Left renal cortex interstitium (tissue), 4 donors: ENCODE measurements at places on chromosomes 1 and 21. TPM values are rescaled to one million over a fixed set of nuclear protein-coding genes. Genes with fewer than 3 reads are reported as not detected.

DNA sequence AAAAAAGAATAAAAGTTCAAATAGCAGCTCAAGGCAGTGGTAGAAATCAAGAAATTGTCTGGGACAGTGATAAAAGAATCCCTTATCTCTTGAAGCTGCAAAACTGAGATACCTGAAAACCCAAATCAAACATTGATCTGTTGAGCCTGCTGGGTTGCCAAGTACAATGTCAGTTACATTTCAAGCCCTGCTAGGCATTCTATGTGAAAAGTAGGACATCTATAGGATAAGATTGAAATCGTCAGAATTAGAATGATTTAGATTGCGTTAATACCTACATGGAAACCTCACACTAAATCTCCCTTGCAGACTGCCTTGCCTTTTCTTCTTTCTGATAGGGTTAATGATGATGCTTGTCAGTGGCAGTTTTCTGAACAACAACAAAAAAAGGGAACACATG, 1684.4 kb upstream of the B3GALT2 start:
- DNase-seq: no peak

PEX19 gene
- polyA plus RNA-seq: 80.7 TPM

DNA sequence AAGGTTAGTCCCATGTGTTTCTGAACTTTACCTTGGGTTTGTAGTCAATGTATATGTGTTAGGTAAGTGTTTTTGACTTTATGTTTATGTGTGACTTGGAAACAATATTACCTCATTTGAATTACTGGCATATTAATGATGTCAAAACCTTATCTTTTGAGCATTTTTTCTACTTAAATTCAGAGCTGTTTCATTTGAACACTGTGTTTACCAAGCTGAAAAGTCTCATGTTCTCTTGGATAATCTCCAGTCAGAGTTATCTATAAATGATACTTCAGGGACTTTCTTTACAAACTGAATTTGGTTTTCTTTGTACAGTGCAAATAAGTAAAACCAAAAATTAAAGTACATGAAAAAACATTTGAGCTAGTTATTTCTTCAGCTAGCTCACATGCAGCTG, 30.0 kb downstream of the ADAMTS1 start:
- no peak for DNase-seq

DNA sequence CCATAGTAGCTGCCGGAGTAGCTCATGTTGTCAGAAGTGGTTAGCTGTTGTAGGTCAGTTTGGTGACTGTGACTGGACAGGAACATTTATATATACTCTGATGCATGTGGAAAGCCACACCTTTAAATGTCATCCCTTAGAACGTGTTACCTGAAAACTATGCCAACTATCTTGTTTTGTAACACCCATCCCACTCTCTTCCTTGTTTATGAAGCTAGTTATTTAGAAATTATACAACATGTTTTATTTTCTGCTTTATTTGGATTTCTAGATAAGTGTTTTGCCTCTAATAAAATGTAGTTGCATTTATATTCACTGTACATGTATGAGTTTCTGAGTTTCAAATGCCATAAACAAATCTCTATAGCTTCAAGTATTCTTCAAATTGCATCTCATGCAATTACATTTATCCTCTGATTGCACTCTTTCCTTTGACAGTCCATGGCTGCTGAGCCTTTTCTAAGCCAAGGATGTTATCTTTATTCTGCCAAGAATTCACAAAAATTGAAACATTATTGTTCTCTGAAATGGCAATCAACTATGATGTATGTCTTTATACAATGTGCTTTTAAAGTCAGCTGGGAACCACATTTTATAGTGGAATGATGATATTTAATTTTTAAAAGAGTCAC, at the start of gene KRTAP19-7:
Gene KRTAP19-7, minus strand, starts transcription at position 51 of the 632 bp plus-strand sequence. Its CDS starts 25 bp downstream, at position 26.
- DNase-seq: no peak

DNA sequence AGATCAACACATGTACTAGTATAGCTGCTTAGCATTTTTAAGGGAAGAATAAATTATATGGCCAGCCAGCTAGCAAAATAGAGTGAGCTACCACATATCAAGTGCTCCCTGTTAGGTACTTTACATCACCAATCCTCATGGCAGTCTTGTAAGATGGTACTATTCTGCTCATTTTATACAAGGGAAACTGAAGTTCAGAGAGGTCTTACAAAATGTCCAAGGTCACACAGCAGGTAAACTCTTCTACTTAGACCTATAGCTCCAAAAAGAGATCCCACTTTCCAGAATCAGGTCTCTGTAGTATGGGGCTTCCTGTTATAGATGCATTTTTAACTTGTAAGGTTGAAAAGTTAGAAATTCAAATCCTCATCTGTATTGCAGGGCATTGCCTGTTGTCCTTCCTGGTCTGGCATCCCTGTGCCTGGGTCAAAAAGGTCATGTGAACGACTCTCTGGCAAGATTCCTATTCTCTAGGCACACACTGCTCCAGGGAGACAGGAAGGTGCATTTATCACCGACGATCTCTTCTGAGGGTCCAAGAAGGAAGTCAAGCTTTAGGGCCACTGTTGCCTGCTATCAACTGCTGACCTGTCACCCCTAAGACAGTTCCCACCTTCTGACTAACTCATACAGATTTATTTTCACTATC, 41.1 kb downstream of the TRIT1 start:
- DNase-seq: no peak

EPS8L3 gene
- polyA plus RNA-seq: 0.51 TPM

DNA sequence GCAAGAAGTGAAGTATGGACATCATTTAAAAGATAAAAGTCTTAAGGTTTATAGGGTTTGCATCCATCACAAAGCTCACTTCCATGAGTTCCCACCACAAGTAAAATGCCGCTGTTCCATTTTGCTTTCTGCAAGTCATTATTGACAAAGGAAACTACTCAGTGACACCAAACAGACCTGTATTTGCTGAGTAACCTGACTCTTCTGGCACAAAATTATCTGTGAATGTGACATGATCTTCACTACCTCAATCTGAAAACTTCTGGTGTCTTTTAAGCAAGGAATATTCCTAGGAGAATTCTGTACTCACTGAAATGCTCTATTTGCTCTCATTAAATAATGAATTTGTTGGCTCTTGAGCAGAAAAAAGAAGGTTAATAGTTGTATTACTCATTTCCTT, 1077.4 kb upstream of the ADGRL4 start:
- no peak for DNase-seq
